ENCODE measurements at places on chromosomes 3 and 15.

- DNase-seq: no peak
Observed at GRCh38 chr15:51755790-51756189, 4.4 kb downstream of the TMOD2 start.

DNA sequence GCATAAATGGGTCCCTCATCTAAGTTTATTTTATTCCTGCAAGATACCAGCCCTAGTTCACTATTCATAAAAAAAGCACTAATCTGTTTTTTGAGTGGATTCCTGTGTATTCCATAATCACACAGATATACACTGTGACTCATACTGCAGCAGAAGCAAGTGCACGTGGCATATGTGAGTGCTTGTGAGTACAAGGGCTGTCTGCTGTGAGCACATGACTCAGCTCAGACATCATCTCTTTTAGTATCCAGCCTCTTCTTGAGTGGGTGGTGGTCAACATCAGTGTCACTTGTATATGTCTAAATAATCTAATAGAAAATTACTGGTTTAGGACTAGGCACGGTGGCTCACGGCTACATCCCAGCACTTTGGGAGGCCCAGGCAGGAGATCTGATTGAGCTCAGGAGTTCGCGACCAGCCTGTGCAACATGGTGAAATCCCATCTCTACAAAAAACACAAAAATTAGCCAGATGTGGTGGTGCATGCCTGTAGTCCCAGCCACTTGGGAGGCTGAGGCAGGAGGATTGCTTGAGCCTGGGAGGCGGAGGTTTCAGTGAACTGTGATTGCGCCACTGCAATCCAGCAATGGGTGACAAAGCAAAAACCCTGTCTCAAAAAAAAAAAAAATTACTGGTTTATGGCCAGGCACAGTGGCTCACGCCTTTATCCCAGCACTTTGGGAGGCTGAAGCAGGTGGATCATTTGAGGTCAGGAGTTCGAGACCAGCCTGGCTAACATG is 49.8 kb downstream of the NIPA2 start:
- no peak for DNase-seq

DNA sequence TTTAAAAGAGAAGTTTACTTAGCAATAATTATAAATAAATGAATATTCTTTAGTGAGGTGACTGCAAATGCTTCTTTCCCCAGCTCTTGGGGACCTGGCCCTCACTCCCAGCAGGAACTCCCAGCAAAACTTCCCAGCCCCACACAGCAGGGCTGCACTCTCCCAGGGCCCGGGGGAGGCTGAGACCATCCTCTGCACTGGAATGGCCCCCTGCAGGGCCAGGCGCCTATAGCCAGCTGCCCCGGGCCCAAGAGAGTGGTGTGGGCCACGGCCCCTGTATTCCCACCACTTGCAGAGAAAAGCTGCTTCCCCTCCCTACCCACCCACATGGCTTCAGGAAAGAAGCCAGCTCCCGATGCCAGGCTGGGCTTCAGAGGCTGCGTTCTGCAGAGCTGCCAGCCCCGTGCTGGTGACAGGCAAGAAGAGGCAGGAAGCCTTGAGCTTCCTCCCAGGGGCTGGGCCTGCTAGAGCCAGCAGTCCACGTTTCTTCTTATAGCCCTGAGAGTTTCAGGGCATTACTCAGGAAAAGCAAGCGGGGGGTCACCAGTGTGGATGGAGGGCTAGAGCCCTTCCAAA is 20.0 kb downstream of the IDH2 start:
- DNase-seq: no peak

- DNase-seq: no peak
Observed at GRCh38 chr3:136995652-136996051, 37.9 kb downstream of the IL20RB start.

GRCh38 chr3:128144512-128145187 is 8.6 kb upstream of the EEFSEC start:
- DNase-seq: no peak

GRCh38 chr15:74265046-74265639 is 29.0 kb downstream of the CCDC33 start:
- DNase-seq: no peak

DNA sequence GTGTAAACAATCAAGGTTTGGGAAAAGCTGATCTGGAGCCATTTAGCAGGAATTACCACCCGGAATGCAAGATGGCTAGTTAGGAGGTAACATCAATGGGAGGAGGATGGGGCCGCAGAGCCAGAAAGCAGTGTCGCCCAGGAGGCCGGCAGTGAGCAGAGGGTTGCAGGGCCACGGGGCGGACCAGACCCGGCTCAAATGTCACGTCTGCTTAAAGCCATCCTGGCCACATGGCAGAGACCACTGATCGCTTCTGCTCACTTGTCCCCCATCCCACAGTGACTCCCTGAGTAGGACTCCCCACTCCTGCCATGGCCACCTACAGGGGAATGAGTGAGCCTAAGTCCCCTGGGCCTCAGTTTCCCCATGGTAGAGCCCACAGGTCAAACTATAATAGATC is 18.2 kb downstream of the MGLL start:
- no peak for DNase-seq

DNA sequence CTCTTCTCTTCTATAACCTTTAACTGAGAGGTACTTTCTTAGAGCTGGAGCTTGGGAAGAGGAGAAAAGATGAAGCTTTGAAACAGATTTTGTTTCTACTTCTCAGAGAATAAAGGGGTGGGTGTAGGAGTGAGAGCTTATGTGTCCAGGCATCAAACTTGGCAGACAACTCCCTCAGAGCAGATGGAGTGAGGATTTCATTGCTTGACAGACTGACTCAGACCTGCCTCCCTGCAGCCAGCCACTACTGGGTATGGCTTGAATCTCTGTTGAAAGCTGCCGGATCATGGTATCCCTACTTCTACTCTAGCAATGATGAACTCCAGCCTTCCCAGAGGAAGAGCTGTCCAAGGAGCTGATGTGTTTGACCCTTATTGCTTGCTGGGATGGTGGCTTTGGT is 36.7 kb downstream of the SYN2 start:
- DNase-seq: no peak

DNA sequence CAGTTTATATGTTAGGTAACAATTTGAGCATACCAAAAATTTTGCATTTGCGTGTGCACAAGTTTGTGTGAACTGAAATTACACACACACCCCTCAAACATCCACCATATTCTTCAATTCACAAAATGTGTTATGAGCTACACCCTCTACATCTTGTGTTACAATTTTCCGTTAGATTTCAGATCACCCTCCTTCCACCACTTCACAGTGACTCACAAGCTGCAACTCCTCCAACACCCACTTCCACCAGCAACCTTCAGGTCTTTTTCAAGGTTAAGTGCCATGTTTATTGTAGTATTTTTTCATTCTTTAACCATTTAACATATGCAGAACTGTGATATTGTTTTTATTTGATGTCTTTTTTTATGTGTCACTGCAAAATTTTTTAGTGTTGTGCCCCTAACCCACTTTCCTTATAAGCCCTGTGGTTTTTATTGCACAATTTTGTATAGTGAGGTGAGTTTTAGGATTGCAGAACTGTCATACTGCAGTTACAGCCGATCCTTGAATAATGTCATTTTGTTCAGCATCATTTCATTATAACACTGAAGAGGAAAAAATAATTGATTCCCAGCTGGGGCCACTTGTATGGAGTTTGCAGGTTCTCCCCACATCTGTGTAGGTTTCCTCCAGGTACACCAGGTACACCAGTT is 148.9 kb downstream of the PLCL2 start:
- DNase-seq: no peak

- no peak for DNase-seq
Observed at GRCh38 chr3:13159890-13160289, 86.7 kb upstream of the IQSEC1 start.

GRCh38 chr15:90812958-90813265 is 55.5 kb upstream of the FURIN start:
- no peak for DNase-seq

DNA sequence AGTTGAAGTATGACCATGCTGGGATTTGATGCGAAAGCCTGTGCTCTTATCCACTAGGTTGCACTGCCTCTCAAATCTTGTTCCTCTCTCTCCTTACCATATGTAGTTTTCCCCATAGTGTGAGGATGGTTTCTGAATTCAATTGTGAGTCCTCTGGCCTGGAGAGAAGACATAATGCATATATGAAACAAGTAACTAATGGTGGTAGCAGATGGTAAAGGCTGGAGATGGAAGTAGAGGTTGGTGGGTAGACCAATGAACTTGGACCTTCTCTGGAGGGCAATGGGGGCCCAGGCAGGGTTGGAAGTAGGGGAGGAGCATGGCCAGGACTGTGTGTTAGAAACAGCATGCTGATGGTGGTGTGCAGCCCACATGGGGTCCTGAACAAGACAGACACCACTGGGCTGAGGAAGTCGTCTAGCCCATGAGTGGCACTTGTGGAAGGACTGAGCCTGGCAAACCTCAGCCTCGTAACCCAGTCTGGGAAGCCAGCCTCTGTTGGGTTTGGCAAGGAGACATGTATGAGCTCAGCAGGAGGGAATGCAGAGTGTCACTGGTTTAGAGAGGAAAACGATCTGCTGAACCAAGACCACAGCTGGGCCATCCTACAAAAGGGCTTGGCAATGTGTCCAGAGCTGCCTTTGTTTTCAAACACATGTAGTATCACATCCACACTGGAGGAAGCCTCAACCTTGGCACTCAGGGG is 18.5 kb upstream of the LMCD1 start:
- no peak for DNase-seq

GRCh38 chr3:183634707-183635106 is 716 bp upstream of the KLHL24 start:
- no peak for DNase-seq

Data from activated CD4-positive, alpha-beta T cell treated with anti-CD3 and anti-CD28 coated beads for 24 hours (primary cell).